MCF 10A (cell line): ENCODE measurements at places on chromosomes 2 and 18.

DNA sequence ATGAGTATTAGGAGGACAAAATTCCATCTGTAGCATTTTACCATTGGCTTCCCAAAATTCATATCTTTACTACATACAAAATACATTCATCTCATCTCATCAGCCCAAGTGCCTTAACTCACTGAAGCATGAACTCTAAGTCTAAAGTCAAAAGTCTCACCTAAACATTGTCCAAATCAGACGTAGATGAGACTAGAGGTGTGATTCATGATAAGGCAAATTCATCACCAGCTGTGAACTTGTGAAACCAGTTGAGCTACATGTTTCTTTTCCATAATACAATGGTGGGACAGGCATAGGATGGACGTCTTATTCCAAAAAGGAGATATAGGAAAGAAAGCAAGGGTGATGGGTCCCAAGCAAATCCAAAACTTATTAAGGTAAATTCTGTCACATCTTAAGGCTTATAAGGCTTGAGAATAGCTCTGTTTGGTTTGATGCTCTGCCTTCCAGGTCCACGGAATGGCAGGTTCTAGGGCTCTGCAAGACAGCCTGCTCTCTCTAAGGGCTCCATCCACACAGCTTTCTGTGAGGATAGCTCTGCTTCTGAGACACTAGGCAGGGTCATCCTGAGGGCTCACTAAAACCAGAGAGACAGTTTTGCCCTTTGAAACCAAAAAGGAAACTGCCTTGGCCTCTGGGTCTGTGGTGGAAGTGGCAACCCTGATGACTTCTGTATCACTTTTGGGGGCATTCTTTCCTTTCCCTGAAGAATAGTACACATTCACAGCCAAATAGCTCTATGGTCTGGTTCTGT, 9.6 kb downstream of the IFIH1 start:
- DNase-seq = no peak

DNA sequence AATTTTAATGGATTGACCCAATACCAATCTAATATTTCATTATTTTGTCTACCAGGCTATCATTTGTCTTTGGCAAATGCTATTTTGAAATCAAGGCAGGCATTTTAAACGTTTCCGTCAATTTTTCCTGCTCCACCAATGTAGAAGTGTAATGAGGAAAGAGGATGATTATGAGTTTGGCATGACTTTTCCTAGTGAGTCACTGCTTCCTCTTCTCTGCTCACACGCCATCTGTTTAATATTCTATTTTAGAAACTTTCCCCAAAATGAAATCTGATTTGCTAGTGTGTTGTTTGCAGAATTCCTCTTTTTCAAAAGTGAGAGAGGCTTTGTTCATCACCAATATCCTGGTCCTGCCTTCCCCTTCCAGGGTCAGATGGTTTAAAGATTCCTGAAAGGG, 42.5 kb upstream of the PID1 start:
- peak; percentile 86 for DNase-seq

DNA sequence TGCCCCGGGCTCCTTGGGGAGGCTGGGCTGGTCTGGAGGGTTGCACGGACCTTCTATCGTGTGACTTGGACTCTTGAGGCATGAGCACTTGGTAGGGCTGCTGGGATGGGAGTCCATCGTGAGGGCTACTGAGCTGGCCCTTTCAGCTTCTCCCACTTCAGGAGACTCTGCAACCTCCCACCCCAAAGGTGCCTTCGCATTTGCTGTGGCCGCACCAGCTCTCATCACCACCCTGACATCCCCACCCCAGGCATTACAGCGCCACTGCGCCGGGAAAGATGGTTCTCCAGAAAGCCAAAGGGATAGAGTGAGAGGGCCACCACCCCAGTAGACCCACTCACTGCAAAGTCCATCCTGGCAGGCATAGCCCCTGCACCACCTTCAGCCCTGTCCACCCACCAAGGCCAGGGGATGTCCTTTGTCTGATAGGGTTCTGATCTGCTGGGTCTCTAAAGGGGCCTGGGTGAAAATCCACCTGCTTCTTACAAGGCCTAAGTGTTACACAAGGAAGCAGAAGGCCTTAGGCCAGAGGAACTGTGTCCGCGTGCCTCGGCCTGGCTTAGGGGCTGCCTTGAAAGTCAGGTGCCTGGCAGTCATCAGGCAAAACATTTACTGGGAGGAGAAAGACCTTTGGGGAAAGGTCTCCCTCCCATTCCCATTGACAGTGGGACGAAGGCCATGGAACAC, 5.1 kb downstream of the EHD3 start:
- no peak for DNase-seq

- peak; percentile 46 for DNase-seq
These were observed 133.1 kb downstream of the NFATC1 start for GRCh38 chr18:79528846-79529245.

DNA sequence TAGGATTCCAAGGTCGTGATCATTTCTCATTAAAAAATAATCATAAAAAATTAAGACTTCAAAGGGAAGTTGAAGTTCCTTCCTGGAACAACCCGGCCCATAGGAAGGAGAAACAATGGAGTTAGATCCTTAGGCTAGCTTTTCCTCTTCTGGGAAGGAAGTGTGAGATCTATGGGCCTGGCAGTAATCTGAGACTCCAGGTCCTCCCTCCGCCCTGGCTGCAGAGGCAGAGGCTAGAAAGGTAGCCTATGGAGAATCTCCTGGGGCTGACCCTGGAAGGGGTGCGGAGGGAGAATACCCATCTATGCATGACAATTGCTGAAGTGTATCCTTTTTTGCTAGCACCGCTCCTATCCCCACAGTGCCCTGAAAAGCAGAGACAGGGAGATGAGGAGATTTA, 37.9 kb downstream of the TRIB2 start:
- no peak for DNase-seq

- no peak for DNase-seq
These were observed 98.2 kb upstream of the CYP1B1 start for GRCh38 chr2:38174131-38174530.

DNA sequence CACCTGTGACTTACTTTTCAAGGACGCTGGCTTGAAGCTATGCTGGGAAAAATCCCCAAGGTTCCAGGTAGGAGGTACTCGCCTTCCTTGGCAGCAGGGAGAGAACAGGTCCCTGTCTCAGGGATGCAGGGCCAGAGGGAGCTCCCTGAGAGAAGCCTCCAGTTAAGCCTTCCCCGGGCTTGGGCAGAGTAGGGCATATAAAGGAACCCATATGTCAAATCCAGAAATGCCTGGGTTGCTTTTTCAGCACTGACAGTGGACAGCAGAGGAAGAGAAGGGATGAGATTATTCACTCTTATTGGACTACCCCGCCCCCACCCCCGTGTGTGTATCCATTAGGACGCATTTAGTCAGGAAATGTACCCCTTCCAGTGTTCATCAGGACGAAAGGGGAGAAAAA, 89.3 kb upstream of the TEX51 start:
- DNase-seq = peak; percentile 5

DNA sequence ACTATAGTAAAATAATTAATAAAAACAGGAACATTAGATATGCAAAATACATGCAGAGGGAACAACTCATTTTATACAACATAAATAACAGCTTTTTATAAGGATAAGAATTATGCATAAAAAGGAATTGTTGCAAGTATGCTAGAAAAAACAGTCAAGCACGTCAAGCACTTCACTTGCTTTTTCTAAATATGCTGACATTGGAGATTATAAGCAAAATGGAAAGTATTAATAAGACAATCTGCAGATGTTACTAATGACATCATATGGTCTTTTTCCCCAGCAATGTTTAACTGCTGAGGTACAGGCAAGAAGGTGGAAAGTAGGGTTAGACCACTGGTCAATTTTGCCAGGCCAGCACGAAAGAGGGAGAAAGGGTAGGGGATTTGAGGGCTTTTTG, 111.7 kb downstream of the HIBCH start:
- no peak for DNase-seq

- DNase-seq = no peak
These were observed 88.0 kb downstream of the SOCS6 start for GRCh38 chr18:70376914-70377258.

- peak; percentile 93 for DNase-seq
These were observed 14.5 kb upstream of the FOSL2 start for GRCh38 chr2:28377984-28378678.

DNA sequence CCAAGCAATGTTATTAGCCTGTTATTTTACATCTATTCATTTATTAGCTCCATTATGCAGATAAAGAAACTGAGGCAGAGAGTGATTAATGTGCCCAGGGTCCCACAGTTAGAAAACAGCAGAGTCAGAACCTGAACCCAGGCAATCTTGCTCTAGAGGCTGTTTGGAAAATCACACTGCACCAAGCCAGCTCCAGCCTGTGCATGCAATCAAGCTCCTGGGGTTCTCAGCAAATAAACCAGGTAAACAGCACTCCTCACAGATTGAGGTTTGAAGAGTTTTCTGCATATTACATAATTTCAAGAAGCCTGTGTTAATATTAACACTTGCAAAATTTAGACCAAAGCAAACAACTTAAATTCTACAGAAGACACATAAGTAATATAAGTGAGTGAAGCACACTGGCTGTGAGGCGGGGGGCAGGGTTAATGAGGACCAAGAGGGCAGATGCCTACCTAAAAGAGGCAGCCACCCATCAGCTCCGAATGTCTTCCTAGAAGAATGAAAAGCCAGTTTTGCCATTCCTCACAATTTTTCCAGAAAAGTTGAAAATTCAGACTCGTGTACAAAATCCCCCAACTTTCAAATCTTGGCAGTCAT, 35.4 kb downstream of the CACNB4 start:
- DNase-seq = no peak

- no peak for DNase-seq
These were observed 118.4 kb upstream of the PPP1CB start for GRCh38 chr2:28633204-28633603.

GRCh38 chr2:81872006-81872405, 1567.5 kb upstream of the LRRTM1 start:
- DNase-seq = peak; percentile 7

DNA sequence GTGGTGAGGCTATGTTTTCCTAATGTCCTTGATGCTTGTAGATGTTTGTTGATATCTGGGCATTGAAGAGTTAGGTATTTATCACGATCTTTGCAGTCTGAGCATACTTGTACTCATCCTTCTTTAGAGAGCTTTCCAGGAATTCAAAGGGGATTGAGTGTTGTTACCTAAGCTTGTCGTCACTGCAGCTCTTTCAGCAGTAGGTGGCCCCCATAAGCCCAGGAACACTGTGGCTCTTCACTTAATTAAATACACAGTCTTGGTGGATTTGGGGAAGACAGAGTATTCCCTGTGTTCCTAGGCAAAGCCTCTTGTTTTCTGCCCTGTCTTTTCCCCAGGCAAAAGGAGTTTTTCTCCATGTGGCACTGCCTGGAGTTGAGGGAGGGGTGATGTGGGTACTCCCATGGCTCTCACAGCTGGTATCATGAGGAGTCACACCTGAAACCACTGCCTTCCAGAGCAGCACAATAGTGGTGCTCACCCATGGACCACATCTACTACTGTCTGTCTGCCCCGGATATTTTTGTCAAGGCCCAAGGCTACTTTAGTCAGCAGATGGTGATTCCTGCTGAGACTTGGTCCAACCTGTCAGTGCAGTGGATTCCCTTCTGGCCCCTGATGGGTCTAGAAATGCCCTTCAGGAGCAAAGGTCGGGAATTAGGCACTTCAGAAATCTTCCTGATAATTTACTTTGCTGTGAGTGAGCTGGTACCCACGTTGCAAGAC, 95.7 kb downstream of the GALNT13 start:
- no peak for DNase-seq

GRCh38 chr18:25233528-25234321, 118.2 kb downstream of the ZNF521 start:
- DNase-seq = no peak

- DNase-seq = no peak
These were observed 31.4 kb downstream of the SLC4A3 start for GRCh38 chr2:219658874-219659273.

- DNase-seq = peak; percentile 90
These were observed 45.2 kb downstream of the ACVR1 start for GRCh38 chr2:157830696-157831570.

- DNase-seq = peak; percentile 35
These were observed 39.8 kb downstream of the VSNL1 start for GRCh38 chr2:17580319-17580715.

DNA sequence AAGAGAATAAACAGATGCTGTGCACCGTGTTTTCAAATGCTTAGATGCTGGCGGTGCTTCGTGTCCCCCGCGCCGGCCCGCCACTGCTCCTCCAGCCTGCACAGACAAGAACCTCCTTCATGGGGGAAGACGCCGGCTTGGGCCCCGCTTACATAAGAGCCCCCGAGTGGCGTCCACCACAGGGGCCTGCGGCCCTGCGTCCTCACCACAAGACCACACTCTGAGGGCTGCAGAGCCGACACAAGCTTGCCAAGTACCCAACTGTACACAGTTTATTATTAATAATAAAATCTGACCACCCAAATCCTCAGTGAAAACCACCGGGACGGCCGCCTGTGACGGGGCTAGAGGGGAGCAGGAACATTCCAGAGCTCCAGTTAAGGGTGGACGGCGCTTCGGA, 232.2 kb downstream of the HDAC4 start:
- DNase-seq = no peak

DNA sequence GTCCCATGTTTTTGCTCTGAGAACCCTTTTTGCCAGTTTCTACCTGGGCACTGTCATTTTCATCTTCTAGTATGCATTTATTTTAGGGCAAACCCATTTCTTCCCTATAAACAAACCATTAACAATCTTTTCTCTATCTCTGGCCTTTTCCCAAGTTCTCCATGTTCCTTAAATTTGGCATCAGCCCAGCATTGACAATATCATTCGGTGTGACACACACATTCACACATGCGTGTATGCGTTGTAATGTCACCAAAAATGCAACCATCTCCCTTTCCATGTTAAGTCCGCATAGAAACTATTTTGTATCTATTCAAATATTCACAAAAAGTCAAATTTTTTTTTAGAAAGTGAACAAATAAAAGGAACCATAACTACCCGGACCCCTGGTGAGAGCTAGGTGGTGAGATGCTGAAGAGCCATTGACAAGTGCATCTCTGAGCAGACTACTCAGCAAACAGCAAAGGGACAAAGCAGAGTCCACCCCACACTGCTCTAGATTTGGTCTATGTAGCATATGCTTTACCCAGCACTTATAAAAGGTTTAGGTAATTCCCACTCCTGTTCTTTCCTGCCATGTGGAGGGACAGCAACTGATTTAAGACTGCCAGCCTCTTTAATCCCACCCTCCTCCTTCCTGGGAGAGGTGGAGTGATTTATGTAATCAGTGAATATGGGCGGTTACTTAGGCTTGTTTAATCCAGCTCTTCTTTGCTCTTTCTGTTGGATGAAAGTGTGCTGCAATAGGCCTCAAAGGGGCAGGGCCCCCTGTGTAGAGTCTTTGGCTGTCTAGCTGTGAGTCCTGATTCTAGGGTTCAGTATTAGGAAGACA, 124.1 kb downstream of the METTL8 start:
- DNase-seq = no peak

- peak; percentile 96 for DNase-seq
These were observed 32.0 kb downstream of the YPEL5 start for GRCh38 chr2:30178618-30179434.

- DNase-seq = no peak
These were observed 344.0 kb downstream of the TNS1 start for GRCh38 chr2:217658806-217659205.

GRCh38 chr18:46278481-46279465, 174.6 kb downstream of the HAUS1 start:
- peak; percentile 32 for DNase-seq

DNA sequence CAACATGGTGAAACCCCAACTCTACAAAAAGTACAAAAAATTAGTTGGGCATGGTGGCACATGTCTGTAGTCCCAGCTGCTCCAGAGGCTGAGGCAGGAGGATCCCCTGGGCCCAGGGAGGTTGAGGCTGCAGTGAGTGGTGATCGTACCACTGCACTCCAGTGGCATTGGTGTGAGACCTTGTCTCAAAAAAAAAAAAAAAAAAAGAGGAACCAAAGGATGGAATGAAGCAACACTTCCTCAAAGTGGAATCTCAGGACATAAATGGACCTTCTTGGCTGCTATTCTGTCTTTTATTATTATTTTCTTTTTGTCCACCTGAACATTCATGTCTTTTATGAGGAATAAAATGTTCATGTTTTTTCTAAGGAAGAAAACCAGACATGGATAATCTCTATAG, 13.7 kb downstream of the GEMIN6 start:
- DNase-seq = no peak
